Cardiac fibroblast (primary cell): ENCODE measurements at places on chromosomes 3 and 15.

GRCh38 chr15:42375941-42376340 lies 16.6 kb downstream of the CAPN3 start:
- DNase-seq: no peak

- peak; percentile 34 for DNase-seq
These were observed 4.3 kb downstream of the PTH1R start for GRCh38 chr3:46881596-46882376.

GRCh38 chr3:114873591-114873990 lies 273.5 kb downstream of the ZBTB20 start:
- no peak for DNase-seq

DNA sequence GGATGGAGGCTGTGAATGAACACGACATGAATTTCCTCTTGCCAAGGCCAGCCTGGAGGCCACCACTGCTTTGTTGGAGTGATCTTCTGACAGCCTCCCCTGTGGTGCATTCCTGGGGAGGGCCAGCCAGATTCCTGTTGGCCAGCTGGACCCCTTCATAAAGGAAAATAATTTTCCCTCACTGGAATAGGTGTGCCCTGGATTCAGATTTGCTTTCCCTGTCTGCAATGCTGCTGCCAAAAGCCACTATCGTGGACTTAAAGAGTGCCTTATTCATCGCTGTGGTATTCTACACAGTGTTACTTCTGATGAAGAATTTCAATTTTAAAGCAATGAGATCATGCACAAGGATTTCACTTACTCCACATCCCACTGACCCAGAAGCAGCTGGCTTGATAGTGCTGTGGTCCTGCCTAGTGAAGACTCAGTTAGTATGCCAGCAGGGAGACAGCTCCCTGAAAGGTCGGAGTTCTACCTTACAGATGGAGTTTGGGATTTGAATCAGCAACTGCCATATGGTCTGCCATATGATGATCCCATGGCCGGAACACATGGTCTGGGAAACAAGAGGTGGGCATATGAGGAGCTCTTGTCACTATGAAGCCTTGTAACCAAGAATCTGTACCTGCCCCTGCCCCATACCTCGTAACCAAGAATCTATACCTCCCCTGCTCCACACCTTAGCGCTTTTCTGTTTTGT lies 145.2 kb downstream of the KLF13 start:
- DNase-seq: peak; percentile 94

- DNase-seq: no peak
These were observed 21.9 kb downstream of the TPRA1 start for GRCh38 chr3:127568586-127568985.

DNA sequence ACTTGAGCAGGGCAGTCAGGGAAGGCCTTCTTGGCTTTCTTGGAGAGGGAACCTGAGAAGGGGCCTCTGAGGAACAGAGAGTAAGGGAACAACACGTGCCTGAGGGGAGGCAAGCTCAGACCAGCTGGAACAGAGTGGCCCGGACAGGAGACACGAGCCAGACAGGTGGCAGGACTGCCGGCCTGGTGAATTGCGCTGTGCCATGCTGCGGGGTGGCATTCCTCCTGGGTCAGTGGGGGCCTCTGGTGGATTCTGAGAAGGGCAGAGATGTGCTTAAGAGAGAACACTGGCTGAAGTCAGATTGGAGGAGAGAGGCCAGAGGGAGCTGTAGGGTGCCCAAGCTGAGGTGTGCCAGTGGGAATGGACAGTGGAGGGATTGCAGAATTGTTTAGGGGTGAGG lies 4.9 kb downstream of the CHAC1 start:
- no peak for DNase-seq

GRCh38 chr3:81451611-81452010 lies 309.8 kb downstream of the GBE1 start:
- peak; percentile 75 for DNase-seq

DNA sequence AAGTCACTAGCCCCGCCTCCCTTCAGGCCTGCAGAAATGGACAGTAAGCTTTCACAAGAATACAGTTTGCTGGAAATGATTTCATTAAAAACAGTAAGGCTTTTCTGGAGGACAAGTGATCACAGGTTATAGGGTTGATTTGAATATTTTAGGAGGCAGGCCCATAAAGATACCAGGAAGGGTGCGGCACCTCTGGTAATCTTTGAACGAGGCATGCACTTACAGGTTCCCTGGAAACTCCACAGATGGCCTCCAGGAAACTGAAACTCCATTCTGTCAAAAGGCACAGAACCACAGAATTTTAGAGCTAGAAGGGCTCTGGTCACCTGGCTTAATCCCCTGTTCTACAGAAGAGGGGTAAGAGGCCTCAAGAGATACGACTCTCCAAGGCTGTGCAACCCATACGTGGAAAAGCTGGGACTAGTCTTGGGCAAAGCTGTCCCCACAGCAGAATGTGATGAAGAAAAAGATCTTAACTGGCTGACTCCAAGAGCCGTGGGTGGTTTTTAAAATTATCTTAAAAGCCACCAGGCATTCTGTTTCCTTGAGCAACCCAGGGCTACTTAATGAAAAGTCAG lies 1.2 kb downstream of the STARD5 start:
- no peak for DNase-seq

DNA sequence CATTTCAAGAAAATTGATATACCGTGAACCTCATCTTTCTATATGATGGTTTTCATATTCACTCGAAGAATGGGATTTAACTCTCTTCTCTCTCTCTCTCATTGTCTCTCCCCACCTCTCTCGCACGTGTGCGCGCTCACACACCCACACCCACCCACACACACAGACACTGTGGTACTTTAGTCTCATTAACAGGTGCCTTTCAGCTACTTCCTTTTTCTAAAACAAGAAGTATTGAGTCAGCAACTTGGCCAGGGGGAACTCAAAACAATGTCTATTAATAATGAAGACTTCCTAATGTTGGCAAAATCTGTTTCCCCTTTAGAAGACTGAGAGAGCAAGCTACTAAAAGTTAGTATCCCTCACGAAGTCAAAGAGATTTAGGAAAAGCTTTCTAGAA lies 150.7 kb downstream of the TMCO5A start:
- no peak for DNase-seq

DNA sequence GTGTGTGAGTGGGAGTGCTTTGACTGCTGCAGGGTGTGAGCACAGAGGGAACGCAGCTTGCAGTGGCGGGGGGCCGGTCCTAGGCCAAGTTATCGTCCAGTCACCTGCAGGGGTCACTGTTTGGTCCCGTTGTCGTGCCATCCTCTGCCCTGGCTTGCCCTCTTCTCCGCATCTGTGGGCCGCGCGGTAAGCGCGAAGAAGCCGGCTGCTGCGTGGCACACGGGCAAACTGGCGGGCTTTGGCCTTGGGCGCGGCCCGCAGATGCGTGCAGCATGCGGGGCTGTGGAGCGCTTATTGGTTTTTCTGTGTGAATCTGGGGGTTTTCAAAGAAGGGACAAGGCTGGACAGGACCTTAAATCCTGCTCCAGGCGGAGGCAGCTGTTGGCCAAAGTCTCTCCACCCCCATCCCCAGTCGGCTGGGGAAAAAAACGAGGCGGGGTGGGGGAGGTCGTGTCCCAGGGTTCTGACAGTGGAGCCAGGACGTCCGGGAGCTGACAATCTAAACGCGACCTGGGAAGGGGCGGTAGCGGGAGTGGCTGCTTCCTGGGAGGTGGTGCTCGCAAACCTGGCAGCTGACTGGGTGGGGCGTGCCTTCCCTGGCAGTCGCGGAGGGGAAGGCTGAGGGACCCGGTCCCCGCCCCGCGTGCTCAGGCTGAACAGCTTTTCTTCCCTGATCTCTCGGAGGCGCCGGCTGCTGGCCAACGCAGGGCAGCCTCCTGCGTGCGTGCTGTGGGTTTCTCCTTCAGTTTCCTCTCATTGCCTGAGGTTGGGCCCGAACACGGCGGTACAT lies 39.7 kb upstream of the VEPH1 start:
- DNase-seq: peak; percentile 78

- no peak for DNase-seq
These were observed 4.9 kb downstream of the CCDC33 start for GRCh38 chr15:74240897-74241614.

GRCh38 chr3:16448639-16449070 lies 64.8 kb downstream of the RFTN1 start:
- DNase-seq: peak; percentile 97

- peak; percentile 45 for DNase-seq
These were observed 369.7 kb upstream of the PROK2 start for GRCh38 chr3:72154391-72155335.

DNA sequence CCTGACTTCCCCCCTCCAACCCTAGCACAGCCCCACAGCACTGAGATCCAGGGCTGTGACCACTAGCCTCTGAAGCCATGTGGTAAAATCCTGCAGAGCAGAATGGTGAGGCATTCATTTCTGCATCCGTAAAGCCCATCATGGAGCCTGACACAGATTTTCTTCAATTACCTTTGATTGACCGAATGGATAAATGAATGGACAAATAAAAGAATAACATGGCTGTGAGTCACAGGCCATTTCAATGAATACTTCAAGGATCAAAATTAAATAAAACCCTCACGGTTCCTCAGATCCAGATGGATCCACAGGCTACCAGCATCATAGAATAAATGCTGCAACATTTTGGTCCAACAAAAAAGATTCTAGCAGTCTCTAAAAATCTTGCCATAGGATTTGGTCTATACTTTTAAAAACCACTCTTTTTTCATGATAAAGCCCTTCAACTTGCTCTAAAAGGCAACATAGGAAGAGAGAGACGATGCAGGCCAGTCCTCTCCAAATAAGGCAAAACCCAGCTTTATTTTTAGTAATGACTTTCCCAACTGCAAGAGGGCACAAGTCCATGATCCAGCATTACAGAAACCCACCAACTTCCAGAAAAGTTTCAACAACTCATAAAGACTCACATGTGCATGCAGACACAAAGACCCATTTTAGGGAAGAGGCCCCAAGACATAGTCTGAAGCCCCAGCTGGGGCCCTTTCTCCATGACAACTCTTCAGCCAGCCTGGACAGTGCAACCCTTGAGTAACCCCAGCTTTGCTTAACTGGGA lies 52.4 kb upstream of the MRPS22 start:
- no peak for DNase-seq

- no peak for DNase-seq
These were observed 244.7 kb downstream of the NSUN3 start for GRCh38 chr3:94307588-94307987.

DNA sequence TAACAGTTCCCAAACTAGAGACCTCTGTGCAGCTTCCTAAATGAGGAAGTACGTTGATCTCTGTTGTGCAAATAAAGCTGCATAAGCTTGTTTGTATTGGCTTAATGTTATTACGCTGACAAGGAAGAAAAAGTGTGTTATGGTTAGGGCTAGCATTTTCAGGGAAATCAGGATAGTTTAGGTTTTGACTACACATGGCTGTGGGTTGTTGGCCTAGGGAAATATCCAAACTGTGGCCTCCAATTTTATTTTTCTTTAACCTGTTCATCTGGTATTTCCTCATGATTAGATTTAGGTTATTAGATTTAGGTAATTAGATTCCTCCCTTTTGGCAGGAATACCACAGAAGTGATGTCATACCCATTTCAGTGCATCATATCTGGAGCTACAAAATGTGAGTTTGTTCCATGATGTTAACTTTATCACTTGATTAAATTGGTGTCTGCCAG lies 8.7 kb upstream of the MCCC1 start:
- peak; percentile 24 for DNase-seq

GRCh38 chr3:61877359-61878138 lies 316.2 kb downstream of the PTPRG start:
- peak; percentile 42 for DNase-seq

GRCh38 chr3:163773136-163773535 lies 1305.2 kb downstream of the SI start:
- DNase-seq: no peak

- no peak for DNase-seq
These were observed 37.2 kb downstream of the GSK3B start for GRCh38 chr3:120057029-120057428.

- DNase-seq: no peak
These were observed 30.4 kb downstream of the CDIN1 start for GRCh38 chr15:36609793-36610192.

GRCh38 chr3:71582036-71582611 lies 1.4 kb downstream of the FOXP1 start:
- DNase-seq: peak; percentile 20

DNA sequence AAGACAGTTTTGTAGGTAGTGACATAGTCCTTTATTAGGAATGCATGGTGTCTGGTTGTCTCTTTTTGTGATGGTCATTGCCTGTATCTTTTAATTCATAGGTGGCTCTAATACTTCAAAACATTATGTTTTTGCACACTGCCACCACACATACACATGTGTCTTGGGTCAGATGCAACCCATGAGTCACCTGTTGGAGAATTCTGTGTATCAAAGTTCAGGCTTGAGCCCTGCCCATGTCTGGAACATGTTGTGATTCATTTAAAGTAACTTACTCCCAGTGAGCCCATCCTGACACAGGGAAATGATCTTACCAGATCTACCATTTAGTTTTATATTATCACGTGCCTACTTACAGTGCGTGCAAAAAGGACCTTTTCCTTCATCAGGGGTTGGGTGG lies 142.7 kb downstream of the GHSR start:
- DNase-seq: peak; percentile 38

DNA sequence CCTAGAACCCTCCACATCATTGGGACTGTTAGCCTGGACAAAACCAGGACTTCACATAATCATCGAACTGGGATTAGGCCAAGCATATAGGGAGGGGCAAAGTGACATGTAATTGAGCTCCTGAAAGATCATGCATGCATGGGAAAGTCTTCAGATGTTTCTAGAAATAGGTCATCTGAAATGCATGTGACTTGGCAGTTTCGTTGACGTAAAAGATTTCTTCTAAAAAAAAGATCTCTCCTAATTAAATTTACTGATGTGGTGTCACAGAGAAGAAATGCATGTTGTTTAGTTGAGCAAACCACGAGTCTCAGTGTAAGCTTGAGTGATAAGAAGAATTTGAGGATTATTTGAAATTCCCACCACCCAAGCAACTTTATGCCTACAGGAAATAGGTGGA lies 70.0 kb upstream of the LIMD1 start:
- no peak for DNase-seq

- DNase-seq: peak; percentile 48
These were observed 5.2 kb downstream of the LINS1 start for GRCh38 chr15:100596792-100597191.

- DNase-seq: no peak
These were observed 12.7 kb downstream of the COL6A6 start for GRCh38 chr3:130529486-130530215.

GRCh38 chr15:68385671-68386586 lies 46.0 kb downstream of the ITGA11 start:
- no peak for DNase-seq

- no peak for DNase-seq
These were observed 30.4 kb downstream of the BHLHE40 start for GRCh38 chr3:5009506-5010109.

- peak; percentile 66 for DNase-seq
These were observed 13.1 kb upstream of the ALCAM start for GRCh38 chr3:105353485-105354161.

GRCh38 chr3:62604298-62604697 lies 230.9 kb upstream of the FEZF2 start:
- peak; percentile 84 for DNase-seq

- DNase-seq: no peak
These were observed 55.8 kb downstream of the TRIM71 start for GRCh38 chr3:32873531-32874130.
